NCI-H460 (cell line): ENCODE measurements at places on chromosomes 5 and 9. TPM values are rescaled to one million over a fixed set of nuclear protein-coding genes. Genes with fewer than 3 reads are reported as not detected.
A peak's percentile ranks its signal among the peaks of the same experiment; 100 is the strongest.

- no peak for DNase-seq
Observed at GRCh38 chr5:20604992-20605391, 617.0 kb upstream of the CDH18 start.

DNA sequence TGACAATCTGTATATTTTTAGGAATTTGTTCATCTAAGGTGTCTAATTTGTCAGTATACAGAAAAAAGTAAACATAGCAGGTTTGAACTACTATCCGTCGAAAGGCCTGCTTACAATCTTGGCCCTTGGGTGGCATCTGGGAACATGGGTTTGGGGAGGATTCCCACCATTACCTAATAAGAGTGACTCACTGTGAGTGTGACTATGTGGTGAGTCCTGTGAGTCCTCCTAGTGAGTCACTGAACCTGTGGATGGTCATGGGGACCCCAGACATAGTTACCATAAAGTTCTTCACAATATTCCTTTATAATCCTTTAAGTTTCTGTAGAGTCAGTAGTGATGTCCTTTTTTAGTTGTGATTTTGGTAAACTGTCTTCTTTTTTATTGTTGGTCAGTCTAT, 37.0 kb downstream of the RNF130 start:
- no peak for DNase-seq

DNA sequence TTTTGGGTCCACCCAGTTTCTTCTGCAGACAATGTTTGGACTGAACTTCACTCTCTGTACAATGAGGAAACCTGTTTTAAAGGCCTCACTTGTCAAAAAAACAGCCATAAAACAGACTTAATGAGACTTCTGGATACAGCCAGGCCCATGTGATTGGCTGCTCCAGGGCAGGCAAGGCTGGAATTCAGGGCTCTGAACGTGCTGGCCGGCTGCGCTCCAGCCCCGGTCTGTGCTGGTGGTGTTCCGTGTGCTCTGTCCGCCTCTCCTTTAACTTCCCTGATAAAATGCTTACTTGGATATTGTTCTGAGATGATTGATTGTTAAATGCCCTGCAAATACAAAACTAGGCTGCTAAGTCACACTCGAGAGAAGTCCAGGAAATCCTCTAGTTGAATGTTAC, 131.2 kb upstream of the KLF4 start:
- no peak for DNase-seq

PCDHB10 gene
- total RNA-seq: 0.35 and 0.72 TPM in 2 replicates

DNA sequence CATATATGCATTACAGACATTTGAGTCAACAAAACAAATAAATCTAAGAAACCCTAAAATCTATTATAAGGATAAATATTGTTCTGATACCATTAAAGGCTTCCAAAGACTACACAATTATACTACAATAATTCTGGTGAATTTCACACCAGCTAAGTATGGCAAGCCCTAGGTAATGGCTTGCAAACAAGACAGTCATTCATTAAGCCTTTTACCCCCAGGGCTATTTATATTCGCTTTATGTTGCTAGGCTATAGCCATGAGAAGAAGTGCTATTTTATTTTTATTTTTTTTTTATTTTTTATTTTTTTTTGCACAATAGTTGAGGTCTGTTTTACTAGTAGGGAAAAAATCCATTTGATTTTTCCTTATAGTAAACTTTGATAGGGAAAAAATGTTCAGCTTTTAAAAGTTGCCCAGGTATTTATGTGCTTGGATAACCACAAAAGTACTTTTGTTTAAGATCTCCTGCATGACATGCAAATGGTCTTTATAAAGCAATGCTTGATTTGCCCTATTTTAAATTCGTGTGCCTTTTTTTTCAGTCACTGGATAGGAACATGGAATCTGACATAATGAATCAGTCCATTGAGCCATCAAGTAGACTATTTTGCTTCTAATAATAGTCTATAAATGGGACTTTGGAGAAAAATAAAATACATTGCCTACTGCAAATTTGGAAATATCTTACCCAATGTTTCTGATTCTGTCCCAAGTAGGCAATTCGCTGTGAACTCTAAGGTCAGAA, 946.3 kb upstream of the COX7C start:
- DNase-seq: no peak

DNA sequence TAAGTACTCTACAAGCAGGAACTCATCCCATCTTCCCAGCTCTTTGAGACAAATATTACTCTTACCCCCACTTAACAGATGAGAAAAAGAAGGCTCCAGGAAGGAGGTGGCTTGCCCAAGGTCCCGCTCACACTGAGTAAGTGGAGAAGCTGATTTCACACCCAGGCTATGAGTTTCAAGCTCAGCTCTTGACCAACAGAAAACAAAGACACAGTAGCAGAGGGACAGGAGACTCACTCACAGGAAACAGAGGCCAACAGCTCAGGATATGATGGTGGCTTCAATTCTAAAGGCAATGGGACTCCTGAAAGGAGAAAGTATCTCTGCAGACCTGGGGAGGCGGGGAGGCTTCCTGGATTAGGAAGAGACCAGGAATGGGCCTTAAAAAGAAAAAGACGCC, 6.7 kb upstream of the TCF7 start:
- DNase-seq: no peak

DNA sequence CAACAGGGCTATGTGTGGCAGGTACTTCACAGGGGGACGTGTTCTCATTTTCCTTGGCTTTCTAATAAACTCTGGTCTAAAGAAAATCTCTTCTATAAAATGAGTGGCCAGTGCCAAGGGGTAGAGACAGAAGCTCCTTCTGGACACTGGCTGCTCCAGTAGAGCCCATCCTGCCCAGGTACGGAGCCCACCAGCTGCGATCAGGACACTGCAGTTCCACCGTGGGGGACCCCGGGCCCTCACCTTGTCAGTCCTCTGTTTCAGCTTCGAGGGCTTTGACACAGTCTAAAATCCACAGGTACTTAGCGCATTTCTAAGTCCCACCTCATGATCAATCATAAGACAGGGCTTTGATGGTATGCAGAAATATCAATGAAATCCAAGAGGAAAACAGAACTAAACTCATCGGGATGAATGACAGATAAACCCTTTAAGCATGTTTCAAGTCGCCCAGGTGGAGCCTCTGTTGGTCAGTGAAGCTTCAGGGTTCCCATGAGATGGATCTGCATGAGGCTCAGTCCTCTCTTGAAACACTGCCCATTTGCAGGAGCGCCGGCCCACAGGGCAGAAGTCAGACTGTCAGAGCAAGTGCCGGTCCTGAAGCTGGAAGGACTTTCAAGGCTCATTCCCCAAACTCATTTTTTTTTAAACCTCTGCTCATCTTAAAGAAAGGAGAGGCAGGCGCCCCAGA, 20.3 kb upstream of the TERT start:
- DNase-seq: no peak

GRCh38 chr9:88198341-88198807, 60.1 kb upstream of the SPATA31C2 start:
- peak; percentile 12 for DNase-seq

DNA sequence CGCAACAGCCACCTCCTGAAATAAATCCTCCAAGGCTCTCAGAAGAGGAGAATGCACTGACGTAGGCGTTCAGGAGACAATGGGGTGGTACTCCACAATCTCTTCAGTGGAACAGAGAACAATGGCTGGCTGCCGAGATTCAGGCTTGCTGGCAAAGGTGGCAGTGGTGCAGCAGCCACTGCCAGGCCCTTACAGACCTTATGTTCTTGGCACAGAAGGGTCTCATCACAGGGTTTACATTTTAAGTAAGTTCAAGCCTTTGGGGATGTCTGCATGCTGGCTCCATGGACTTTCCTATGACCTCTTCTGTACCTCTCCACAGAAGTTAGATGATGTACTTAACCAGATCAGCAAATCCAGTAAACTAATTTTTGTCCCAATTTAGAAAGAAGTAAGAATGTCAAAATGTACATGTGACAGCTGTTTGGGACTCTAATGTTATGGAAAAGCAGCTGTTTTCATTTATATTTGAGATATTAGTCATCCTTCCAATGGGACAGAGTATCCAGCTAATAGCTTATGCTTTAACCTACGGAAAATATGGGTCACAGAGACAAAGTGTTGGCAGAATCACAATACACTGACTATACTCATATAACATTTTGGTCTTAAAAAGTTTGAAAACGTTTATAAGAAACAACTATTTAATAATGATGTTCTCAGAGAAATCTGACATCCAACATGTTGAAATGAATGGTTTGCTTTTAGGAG, 180.9 kb downstream of the MAPKAP1 start:
- no peak for DNase-seq

GRCh38 chr9:133534346-133535291, at the start of gene ADAMTSL2:
Gene ADAMTSL2, plus strand, starts transcription at chr9:133534704. Its CDS starts 2,009 bp downstream, at chr9:133536713.
- no peak for DNase-seq

DNA sequence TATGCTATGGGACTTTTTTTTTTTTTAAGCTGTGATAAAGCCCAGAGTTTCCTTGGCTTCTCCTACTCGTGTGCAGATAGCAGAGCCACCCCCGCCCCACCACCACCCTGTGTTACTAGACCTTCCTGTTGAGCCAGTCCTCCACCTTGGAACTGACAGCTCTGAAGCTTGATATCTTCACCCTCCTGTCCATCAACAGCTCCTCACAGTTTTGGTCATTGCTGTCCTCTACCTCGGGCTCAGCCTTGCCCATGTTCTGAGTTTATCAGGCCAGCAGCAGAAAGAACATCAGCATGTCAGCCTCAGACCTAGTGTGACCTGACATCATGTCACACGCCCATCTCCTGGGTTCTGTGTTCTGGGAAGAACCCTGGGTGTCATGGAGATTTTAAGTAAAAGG, 167.1 kb upstream of the RAI14 start:
- no peak for DNase-seq

WWC1 gene
- 19.0 and 21.0 TPM in 2 replicates for total RNA-seq

SLC45A2 gene
- total RNA-seq: not detected in 2 replicates

DNA sequence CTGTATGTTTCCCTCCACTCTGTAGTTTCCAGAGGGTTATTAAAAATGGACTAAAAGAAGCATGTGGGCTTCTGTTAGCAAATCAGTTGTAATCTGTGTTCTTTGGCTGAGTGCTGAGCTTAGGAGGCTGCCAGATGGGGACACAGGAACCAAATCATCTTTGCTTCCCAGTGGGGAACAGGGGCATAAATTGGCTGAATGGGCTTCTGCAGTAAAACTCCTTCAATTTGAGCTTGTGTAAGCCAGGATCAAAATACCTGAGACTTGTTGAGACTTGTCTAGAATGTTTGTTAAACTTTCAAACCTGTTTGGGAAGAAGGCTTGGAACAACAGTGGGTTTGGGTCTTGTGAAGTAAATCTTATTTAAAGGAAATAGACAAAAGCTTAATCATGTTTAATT, 32.2 kb upstream of the TNFAIP8 start:
- peak; percentile 16 for DNase-seq

GRCh38 chr5:3317051-3317795, 278.4 kb upstream of the IRX1 start:
- no peak for DNase-seq

- peak; percentile 61 for DNase-seq
Observed at GRCh38 chr5:76175051-76175666, 92.0 kb downstream of the SV2C start.

GRCh38 chr9:88202321-88202720, 64.0 kb upstream of the SPATA31C2 start:
- no peak for DNase-seq

DNA sequence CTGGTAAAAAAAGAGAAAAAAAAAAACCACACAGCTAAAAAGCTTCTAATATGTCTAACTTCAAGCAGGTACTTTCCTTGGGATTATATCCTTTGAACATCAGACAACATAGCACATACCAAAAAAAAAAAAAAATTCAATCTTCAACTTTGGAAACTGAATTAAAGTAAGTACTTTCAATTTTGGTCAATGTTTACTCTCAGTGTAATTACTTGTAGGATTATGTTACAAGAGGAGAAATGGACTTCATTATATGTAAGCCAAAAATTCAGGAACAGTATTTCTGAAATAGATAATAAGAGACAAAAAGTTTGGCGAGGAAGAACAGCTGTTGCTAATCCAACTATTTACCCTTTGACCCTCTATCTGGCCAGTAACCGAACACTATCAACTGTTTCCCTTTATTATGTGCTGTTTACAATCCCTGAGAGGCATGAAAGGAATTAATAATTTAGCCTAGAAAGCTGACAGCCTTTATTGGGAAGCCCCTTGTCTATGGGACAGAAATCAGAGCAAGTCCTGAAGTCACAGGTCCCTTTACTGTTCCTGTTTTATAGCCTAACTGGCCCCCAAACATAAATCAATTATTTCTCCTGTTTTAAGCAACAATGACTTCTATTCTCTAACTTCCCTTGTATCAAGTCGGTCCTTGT, 46.6 kb downstream of the NR6A1 start:
- no peak for DNase-seq

- no peak for DNase-seq
Observed at GRCh38 chr5:88657906-88658775, 224.8 kb downstream of the MEF2C start.

ZNF883 gene
- not detected in 2 replicates for total RNA-seq

GRCh38 chr5:109868737-109869136, 179.0 kb downstream of the MAN2A1 start:
- DNase-seq: no peak

DNA sequence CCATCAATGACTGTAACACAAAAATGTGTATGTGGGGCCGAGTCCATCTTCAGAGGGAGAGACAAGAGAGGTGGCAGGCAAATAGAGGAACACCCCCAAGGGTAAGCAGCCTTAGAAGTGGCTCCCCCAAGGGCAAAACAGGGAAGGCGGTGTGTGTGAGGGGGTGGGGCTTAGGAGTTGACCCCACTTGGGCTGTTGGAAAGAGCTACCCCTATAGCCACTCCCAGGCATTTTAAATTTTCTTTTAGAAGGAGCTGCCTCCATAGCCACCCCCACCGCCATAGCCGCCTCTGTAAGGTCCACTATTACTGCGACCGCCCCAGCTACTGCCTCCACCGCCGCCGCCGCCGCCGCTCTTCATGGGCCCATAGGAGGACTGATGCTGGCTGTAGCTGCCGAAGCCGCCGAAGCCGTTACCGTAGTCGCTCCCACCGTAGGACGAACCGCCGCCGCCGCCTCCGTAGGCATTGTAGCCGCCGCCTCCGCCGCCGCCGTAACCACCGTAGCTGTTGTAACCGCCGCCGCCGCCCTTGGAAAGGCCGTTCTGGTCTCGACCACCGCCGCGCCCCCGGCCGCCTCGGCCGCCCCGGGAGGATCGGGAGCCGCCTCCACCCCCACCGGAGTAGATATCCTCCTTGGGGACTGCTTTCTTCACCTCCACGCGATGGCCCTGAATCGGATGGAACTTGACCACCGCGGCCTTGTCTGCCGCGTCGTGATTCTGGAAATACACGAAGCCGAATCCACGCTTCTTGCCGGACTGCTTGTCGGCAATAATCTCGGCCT, 1.1 kb downstream of the HNRNPA0 start:
- DNase-seq: no peak

DNA sequence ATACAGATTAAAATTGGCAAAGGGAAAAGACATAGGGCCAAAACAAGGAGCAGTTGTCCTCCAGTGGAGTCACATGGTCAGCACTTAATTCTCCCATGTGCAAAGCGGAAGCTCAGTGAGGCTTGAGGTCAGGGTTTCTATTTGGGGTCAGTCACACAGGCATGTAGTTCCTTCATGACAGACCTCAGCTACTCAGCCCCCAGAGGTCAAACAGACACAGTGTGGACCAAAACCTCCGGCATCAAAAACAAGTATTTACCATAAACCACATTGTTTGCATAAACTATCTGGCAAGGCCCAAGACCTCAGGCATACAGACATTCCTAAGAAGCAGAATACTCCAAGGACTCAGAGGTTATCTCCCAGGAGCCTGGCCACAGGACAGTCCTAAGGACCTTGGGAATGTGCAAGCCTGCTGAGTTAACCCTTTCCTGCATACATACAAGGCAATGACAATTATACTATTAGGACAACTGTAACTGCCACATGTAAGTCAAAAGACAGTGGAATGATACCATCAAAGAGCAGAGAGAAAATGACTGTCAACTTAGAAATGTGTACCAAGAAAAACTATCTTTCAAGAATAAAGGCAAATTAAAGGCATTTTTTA, 28.7 kb upstream of the FNIP1 start:
- DNase-seq: no peak
